ENCODE measurements at places on chromosomes 3 and 15. TPM values are rescaled to one million over a fixed set of nuclear protein-coding genes. Genes with fewer than 3 reads are reported as not detected.
A peak's percentile ranks its signal among the peaks of the same experiment; 100 is the strongest.

- H3K27ac ChIP-seq: no peak overlapping the region
- H3K4me3 ChIP-seq: no peak overlapping the region
- no peak for DNase-seq
- no peaks in the 10 kb centered on the region for H3K27me3 ChIP-seq
- H3K4me1 ChIP-seq: no peaks in the 10 kb centered on the region
Measured at GRCh38 chr15:71042356-71042922, 72.8 kb upstream of the THSD4 start.

GRCh38 chr3:136818769-136819391, at the start of gene SLC35G2:
SLC35G2 (plus strand) TSS chr3:136819126; CDS start chr3:136854461, 35,335 bp downstream.
- H3K4me3 ChIP-seq: peak within 1 kb of the TSS; percentile 67
- H3K36me3 ChIP-seq: no peaks in the 10 kb centered on the region

- no peaks in the 10 kb centered on the region for H3K36me3 ChIP-seq
- H3K27me3 ChIP-seq: no peaks in the 10 kb centered on the region
- H3K27ac ChIP-seq: no peak overlapping the region
- H3K4me3 ChIP-seq: peak overlapping the region; percentile 34
Measured at GRCh38 chr3:184568924-184569829, 7.6 kb downstream of the EPHB3 start.

DNA sequence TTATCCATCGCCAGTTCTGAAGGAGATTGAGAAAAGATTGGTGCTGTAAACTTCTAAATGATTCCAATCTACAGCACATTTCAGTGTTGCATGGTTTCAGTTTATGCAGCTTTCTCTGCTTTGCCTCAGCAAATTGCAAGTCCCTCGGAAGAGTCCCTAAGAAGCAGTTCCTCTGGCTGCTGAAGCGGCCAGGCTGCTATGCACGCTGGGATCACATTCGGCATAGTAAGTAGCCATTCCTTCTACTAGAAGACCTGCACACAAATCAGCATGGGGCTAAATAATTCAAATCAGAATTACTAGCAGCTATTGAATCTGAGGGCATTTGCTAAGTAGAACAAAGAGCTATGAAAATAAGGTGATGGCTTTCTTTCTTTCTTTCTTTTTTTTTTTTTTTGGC, 769.5 kb downstream of the AGBL1 start:
- no peak overlapping the region for H3K27ac ChIP-seq
- DNase-seq: no peak

- no peaks in the 10 kb centered on the region for H3K4me1 ChIP-seq
- no peak overlapping the region for H3K4me3 ChIP-seq
- H3K27me3 ChIP-seq: no peaks in the 10 kb centered on the region
- no peak for DNase-seq
Measured at GRCh38 chr15:68379058-68379758, 52.8 kb downstream of the ITGA11 start.

CPLX3 gene
- not detected for total RNA-seq

GOLGA6L25 gene
- total RNA-seq: not detected

GABRA5 gene
- not detected for total RNA-seq

CLDN1 gene
- 7.1 TPM for total RNA-seq

CCDC174 gene
- 17.1 TPM for total RNA-seq

NOP10 gene
- total RNA-seq: 103 TPM

CTXN2 gene
- not detected for total RNA-seq

MESP1 gene
- 0.37 TPM for total RNA-seq

- H3K36me3 ChIP-seq: no peaks in the 10 kb centered on the region
- no peaks in the 10 kb centered on the region for H3K27me3 ChIP-seq
- H3K27ac ChIP-seq: no peak overlapping the region
- no peak overlapping the region for H3K4me3 ChIP-seq
Measured at GRCh38 chr3:180059356-180059755, 22.6 kb upstream of the PEX5L start.

DNA sequence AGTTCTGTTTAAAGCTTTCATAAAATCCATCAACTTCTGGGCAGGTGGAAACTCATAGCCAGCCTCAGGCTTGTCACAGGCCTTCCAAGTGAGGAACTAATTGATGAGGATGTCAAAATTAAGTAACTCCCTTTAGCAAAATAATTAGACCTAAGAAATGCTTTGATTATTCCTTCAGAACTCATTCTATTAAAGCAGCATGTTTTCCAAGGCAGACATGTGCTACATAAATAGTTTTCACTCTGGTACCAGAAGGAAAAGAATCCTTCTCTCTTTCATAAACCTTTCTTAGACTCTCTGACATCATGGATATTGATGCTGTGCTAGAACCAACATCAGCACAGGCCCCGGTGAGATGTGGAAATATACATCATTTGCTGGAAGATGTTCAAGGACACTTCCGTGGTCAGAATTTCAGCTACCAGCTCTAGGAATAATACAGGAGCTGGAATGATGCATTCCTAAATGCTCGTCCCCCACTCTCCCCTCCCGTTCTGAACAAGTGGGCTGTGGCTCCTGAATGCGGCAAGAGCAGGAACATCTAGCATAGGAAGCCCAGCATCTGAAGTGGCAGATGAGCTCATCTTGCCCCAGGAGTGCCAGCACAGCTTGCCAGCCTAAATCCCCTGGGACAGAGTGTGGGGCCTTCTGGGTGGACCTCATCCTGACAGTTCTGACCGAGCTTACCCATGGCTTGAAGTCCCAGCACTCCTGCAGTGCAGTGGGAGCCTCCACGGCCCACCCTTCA, 82.4 kb downstream of the WWTR1 start:
- no peaks in the 10 kb centered on the region for H3K27me3 ChIP-seq
- H3K4me3 ChIP-seq: no peak overlapping the region
- peak overlapping the region; percentile 91 for H3K27ac ChIP-seq
- H3K4me1 ChIP-seq: peaks cover 11% of the 10 kb centered on the region
- peak; percentile 40 for DNase-seq

- no peak overlapping the region for H3K4me3 ChIP-seq
- no peaks in the 10 kb centered on the region for H3K27me3 ChIP-seq
- DNase-seq: no peak
- peaks cover 3% of the 10 kb centered on the region for H3K4me1 ChIP-seq
- no peaks in the 10 kb centered on the region for H3K36me3 ChIP-seq
Measured at GRCh38 chr15:73934281-73934680, 8.0 kb downstream of the LOXL1 start.

HACD3 gene
- 77.9 TPM for total RNA-seq

- no peaks in the 10 kb centered on the region for H3K36me3 ChIP-seq
- H3K27me3 ChIP-seq: no peaks in the 10 kb centered on the region
- no peak overlapping the region for H3K27ac ChIP-seq
- DNase-seq: no peak
- no peaks in the 10 kb centered on the region for H3K4me1 ChIP-seq
Measured at GRCh38 chr3:34408088-34408487, 609.7 kb downstream of the PDCD6IP start.

CMTM8 gene
- total RNA-seq: 17.0 TPM

- H3K27ac ChIP-seq: no peak overlapping the region
- no peaks in the 10 kb centered on the region for H3K36me3 ChIP-seq
- no peak overlapping the region for H3K4me3 ChIP-seq
- H3K4me1 ChIP-seq: no peaks in the 10 kb centered on the region
Measured at GRCh38 chr3:140206196-140207040, 271.4 kb downstream of the CLSTN2 start.

DNA sequence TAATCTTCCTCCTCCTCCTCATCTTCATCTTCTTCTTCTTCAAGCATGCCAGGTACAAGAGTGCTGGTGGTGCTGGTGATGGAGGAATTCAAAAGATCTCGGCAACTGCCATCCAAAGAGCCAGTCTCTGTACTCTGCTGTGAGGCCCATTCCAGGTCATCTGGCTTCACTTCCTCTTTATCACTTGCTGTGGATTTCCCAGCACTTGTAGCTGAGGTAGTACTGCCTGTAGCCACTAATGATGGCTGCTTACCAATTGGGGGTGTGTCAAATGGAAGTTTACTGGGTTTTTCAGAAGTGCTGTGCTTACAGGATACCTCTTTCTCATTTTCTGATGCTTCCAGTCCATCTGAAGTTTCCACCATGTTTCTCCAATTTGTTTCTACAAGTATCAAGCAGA, 28.8 kb upstream of the SHC4 start:
- no peaks in the 10 kb centered on the region for H3K4me1 ChIP-seq
- no peak overlapping the region for H3K27ac ChIP-seq
- H3K36me3 ChIP-seq: peaks cover 15% of the 10 kb centered on the region
- DNase-seq: no peak
- H3K4me3 ChIP-seq: no peak overlapping the region

- no peaks in the 10 kb centered on the region for H3K27me3 ChIP-seq
- H3K4me3 ChIP-seq: no peak overlapping the region
- no peak overlapping the region for H3K27ac ChIP-seq
- DNase-seq: no peak
Measured at GRCh38 chr3:38614091-38614490, 35.4 kb downstream of the SCN5A start.

GRCh38 chr3:127217596-127218453, 24.9 kb downstream of the PRR23E start:
- no peak overlapping the region for H3K4me3 ChIP-seq
- no peaks in the 10 kb centered on the region for H3K36me3 ChIP-seq
- H3K27ac ChIP-seq: no peak overlapping the region
- DNase-seq: no peak
- no peaks in the 10 kb centered on the region for H3K4me1 ChIP-seq

- no peaks in the 10 kb centered on the region for H3K27me3 ChIP-seq
- no peaks in the 10 kb centered on the region for H3K4me1 ChIP-seq
- peaks cover 33% of the 10 kb centered on the region for H3K36me3 ChIP-seq
- H3K27ac ChIP-seq: peak overlapping the region; percentile 30
- H3K4me3 ChIP-seq: no peak overlapping the region
Measured at GRCh38 chr3:52468336-52468735, 12.9 kb downstream of the NISCH start.

DNA sequence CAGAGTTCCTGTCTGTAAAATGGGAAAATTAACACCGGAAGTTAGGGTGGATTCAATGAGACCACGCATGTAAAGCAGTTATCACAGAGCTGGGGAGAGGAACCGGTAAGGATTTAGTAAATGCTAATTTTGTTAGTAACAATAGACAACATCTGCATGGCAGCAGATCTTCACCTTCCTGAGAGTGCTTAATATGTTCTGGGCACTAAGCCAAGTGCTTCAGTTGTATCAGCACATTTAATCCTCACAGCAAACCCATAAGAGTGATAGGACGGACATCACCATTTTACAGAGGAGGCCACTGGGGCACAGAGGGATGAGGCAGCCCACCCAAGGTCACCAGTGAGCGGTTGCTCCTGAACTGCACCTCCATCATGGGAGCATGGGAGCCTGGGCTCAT, 189.4 kb downstream of the WNT5A start:
- H3K4me1 ChIP-seq: no peaks in the 10 kb centered on the region
- no peak for DNase-seq
- no peaks in the 10 kb centered on the region for H3K36me3 ChIP-seq

KLHL40 gene
- total RNA-seq: not detected

GRCh38 chr3:13493867-13494441, 13.8 kb downstream of the HDAC11 start:
- peaks cover 9% of the 10 kb centered on the region for H3K36me3 ChIP-seq
- no peak overlapping the region for H3K27ac ChIP-seq
- H3K4me1 ChIP-seq: peaks cover 2% of the 10 kb centered on the region
- no peak overlapping the region for H3K4me3 ChIP-seq
